NCI-H774 (cell line): ENCODE measurements at places on chromosomes 11 and 22.
A peak's percentile ranks its signal among the peaks of the same experiment; 100 is the strongest.

- no peak for DNase-seq
Observed at GRCh38 chr11:77046060-77046501, 11.9 kb downstream of the B3GNT6 start.

- DNase-seq: no peak
Observed at GRCh38 chr11:25958045-25958444, 373.9 kb upstream of the ANO3 start.

GRCh38 chr11:63910675-63911074, 6.3 kb downstream of the RCOR2 start:
- DNase-seq: no peak

DNA sequence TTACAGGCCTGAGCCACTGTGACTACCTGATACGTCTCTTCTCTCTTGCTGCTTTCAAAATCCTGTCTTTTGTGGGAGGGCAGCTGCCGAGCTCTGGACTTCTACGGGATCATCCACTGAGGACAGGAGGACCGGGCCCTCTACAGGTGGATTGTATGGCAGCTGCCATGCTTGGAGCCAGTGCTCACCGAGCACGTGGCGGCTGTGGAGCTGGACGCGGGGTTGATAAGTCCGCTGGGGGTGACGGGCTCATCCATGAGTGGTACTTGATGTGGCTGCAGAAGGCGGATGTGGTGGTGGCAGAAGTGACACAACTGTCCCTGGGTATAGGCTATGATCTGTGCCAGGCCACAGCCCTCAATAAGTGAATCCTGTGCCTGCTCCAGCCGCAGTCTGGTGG, 1.8 kb upstream of the CYP2D6 start:
- no peak for DNase-seq

DNA sequence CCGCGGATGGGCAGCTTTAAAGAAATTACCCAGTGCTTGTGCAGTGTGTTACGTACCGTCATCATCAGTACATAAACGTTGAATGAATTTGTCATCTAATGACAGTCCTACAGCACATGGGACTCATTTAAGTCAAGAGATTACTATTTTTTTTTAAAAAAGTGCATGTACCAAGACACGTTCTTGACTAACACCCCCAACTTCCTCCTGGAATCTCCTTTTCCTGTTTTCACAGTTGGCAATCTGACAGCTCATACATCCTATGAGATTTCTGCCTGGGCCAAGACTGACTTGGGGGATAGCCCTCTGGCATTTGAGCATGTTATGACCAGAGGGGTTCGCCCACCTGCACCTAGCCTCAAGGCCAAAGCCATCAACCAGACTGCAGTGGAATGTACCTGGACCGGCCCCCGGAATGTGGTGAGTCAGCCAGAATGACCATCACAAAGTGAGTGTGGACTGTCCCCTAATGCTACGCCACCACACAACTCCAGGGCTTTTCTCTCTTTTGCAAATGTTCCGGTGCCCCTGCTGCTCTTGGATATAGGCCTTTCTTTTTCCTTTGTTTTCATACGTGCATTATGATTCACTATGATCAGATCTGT, 162.0 kb upstream of the SORL1-AS1 start:
- no peak for DNase-seq

DNA sequence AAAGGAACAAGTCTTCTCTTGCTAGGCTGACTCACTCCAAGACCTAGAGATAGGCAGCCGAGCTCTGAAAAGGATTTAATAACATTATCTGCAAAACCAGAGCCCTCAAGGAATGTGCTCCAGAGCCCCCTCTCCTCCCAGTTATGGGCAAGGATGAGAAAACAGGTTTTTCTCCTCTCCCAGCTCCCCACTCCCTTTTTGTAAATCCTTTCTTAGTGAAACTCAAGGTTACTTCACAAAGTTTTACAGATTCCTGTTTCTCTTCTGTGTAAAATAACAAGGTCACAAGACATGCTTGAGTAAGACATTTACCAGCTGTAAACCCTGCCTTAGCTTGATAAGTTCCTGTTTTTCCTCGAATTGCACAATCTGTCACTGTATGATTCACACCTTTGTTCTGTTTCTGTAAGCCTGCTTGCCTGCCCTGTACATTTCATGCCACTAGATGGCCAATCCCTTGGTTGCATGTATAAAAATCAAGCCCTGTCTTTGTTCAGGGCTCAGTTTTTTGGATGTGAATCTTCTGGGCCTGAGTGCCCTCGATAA, 489.4 kb downstream of the KCNA4 start:
- DNase-seq: no peak

DNA sequence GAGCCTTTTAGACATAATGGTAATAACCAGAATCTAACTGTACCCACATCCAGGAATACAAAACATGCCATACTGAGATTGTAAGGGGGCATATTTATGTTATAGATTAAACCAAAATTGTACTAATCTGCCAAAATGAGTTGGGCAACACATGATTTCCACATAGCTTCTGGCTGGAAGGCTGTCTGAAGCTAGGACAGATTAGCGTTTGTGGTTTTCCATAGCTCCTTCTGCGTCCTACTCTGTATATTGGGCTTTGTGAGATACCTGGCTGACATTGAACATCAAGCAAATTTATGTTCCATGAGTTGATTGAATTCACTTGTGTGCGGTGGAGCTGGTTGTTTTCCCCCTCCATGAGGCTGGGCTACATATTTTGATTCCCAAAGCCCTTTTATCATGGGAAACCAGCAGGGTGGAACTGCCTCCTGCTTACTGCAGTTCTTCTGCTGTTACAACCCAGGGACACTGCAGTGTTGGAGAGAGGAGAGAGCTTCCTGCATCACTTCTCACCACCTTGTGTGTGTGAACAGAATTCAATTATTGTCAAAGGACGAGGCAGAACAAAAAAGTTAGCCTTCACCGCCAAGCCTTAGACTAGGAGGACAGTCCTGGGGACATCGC, 114.9 kb downstream of the C11orf91 start:
- DNase-seq: no peak

- no peak for DNase-seq
Observed at GRCh38 chr11:35549787-35550186, 24.4 kb upstream of the PAMR1 start.

DNA sequence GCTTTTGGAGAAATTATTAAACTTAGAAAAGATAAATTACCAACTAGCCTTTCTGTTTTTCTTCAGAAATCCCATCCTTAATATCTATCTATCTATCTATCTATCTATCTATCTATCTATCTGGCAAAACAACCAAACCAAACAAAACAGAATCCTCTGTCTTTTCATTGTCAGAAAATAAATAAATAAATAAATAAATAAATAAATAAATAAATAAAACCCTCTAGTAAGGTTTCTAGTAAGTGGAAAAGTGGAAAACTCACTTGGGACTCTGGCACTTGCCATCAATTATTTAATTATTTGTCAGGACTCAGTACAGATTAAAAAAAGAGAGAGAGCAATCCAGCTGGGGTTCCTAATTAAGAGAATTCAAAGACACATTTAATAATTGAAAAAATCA, 556.2 kb upstream of the CHORDC1 start:
- no peak for DNase-seq

DNA sequence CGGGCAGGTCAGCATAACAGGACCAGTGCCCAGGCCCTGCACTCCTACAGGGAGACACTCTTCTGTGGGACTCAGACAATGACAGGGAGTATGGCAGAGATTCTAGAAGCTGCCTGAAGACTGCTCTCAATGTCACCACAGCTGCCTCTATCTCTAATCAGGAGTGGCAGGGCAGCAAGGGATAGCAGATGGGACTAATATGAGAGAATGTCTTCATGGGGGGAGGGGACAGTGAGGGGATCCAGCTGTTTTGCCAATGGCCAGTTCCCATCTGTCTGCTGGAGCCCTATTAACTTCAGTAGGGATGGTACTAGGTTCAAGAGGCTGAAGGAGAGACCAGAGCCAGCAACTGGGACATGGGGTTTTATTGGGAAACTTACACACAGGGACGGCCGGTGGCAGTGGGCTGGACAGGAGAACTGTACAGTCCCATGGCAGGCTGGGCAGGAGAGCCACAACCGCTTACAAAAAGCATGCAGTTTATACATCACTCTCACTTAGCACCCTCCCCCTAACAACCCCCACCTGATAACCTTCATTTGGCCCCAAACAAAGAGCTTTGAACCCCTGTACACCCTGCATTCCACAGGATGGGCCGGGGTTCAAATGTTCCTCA, 2.5 kb upstream of the CD82 start:
- DNase-seq: no peak

DNA sequence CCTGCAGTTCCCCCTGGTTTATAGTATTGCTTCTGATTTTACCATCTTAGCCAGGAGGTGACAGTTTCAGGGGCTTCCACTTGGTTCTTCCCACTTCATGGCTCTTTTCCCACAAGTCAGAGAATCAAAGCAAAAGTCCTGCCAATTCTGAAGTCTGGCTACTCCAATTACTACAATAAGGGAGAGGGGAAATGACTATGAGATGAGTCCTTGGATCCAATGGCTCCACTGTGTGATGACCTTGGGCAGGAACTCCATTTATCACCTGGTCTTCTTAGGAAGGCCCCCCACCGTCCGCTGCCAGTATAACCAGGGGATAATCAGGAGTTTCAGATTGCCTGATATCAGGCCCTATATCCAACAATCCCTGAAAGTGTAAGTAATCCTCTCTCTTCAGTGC, 31.6 kb upstream of the CCND1 start:
- no peak for DNase-seq

DNA sequence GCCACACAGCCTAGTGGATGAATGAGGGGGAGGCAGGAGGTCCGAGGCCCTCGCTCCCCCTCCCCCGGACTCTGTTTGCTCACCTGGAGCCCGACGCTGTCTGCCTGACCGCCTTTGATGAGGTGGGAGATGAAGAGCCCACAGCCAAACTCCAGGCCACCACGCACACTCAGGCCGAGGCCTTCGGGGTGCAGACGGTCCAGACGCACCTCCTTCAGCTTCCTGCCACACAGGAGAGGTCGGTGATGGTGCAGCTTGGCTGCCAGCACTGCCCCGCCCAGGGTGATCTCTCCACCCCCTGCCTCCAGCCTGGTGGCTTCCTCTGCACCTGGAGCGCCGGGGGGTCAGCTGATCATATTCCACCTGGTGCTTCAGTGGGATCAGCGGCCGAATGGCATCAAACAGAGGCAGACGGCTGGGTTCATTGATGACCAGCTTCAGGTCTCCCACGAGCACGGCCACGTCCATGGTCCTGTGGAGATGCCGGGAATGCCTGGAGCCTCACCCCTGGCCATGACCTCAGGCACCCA, 13.1 kb downstream of the USH1C start:
- DNase-seq: peak; percentile 72

- DNase-seq: peak; percentile 76
Observed at GRCh38 chr11:117925198-117925925, 3.8 kb downstream of the TMPRSS13 start.

- no peak for DNase-seq
Observed at GRCh38 chr11:117278347-117278746, 12.8 kb upstream of the BACE1-AS start.

GRCh38 chr11:133154076-133154475, 378.2 kb downstream of the OPCML start:
- DNase-seq: no peak

DNA sequence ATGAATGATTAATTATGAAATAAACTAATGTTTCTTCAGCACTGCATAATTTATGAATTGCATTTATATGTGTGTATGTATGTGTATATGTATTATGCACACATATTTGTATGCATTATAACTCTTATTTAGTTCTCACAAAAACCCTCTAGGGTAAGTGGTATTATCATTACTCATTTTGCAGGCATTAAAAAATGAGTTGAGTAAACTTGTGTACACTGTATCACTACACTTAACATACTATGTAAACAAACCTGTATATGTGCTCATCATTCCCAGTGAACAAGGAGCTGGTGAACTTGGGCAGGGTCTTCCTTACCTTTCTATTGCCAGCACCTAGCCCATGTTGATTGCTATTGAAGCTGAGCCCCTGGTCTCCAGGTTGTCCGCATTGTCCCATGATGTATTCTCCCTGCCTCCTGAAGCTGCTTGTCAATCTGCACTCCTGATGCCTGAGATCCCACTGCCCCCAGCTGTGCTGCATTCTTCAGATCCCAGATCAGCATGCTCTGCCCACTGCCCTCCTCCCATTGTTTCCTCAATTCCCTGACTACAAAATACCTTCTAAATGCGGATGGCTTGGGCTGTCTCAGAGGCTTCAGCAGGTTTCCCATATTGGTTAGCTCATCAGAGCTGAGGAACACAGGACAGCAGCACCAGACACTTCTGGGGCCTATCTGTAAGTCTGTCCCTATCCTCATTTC, 267.9 kb upstream of the SESN3 start:
- no peak for DNase-seq

GRCh38 chr22:34934261-34934660, 131.7 kb upstream of the ISX start:
- DNase-seq: no peak

- peak; percentile 24 for DNase-seq
Observed at GRCh38 chr11:93857413-93858120, 7.1 kb upstream of the VSTM5 start.

GRCh38 chr11:479311-479710, 27.7 kb downstream of the RNH1 start:
- DNase-seq: no peak

DNA sequence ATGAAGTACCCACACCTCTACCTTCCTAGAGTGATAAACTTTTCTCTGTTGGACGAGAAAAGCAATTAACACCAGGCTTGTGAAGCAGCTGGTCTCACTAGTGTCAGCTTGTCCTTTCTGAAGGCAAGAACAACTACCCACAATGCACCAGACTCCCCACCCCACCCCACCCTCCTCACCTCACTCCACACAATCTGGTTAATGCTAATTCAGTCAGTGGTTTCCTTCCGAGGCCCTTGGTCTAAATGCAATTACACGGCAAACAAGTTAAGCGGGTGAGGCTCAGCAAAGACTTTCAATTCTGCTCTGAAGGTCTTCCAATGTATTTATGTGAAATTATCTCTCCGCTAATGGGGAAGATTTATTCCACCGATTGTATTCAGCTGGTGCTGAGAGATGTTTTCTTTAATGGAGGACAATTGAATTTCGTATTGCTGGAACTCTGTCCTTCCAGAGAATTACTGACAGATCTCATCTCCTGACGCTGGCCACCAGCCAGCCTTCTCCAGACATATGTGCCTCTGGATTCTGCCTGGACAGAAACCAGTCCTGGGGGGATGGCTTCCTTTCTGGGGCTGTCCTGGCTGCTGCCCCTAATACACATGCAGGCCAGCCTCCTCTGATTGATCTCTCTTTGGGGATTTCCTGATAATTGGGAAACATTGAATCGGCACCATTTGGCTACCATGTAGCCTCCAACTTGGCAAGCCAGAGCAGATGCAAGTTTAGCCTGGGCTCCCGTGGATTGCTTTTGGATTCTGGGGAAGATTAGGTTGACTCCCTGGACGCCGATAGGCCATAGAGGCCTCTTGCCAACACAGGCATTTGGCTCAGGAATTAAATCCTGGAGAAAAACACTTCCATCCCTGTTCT, 165.8 kb upstream of the NARS2 start:
- DNase-seq: no peak

- DNase-seq: no peak
Observed at GRCh38 chr11:57409321-57410100, 17.4 kb downstream of the SLC43A3 start.
